ENCODE measurements at places on chromosomes 3 and 15.
A peak's percentile ranks its signal among the peaks of the same experiment; 100 is the strongest.

DNA sequence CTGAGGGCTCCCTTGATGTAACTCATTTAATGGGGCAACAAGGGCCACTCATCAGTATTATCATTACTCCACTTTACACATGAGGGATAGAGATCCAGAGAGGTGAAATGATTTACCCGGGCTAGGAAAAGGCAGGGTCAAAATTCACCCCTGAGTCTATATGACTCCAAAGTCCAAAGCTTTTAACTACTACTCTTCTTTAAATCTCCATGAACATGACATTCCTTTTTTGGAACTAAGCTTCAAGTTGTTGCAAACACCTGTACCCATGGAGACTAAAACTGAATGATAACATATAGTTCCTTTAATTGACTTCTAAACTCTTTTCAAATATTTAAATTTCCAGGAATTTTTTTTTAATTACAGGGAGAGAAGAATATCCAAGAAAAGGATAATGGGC, 292.9 kb upstream of the GADL1 start:
- DNase-seq, result no peak

GRCh38 chr3:113600418-113601182, 68.2 kb downstream of the SIDT1 start:
- no peak for DNase-seq

DNA sequence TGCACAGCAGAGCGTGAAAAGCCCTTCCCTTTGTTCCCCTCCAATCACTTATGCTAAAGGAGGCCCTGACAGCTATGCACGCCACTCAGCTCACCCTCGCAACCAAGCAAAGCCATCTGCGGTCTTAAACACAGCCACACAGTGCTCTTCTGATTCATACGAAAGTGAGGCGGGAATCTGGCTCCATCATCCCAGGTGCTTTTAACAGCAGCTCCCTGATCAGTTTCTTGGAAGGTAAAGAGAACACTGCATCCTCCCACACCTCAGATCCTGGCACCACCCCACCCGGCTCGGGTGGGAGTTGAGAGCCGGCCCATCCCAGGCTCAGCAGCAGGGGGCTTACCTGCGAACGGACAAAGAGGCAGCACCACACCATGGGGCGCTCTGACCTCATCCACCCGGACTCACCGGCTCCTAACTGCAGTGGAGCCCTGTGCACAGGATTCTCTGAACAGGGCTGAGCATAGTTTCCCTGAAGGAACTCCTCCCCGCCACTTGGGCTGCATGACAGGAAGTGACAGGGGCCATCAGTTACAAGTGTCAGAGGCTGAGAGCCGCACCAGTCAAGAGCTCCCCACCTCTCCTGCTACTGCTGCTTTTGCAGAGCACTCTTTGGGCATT, 114.3 kb upstream of the ARHGEF3 start:
- peak; percentile 70 for DNase-seq

DNA sequence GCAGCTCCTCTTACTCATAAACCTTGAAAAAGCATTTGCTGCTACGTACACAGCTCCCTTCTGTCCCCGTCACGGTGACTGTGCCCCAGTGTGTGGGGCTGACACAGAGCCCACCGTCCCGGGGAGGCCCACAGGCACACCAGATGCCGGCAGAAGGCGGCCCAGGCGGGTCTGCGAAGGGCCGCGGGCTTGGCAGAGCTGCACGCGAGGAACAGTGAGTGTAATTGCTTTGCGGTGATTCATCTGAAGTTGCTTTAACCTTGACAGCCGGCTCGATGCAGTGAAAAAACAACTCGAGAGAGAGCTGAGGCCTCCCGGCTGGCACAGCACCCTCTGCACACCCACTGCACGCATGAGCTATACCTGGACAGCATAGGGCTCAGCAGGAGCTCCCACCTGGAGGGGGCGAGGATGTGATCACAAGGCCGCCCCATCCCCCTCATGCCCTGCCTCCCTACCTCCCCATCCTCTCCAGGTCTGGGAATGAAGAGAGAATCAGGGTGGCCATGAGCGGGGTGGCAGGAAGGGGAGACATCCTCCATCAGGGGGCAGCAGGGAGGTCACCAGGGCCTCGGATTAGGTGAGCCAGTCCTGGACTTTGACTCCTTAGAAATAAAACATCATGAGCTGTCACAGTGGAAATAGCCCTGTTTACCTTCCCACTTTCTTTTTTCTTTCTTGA, 172.7 kb downstream of the MEGF11 start:
- no peak for DNase-seq

- DNase-seq, result no peak
Measured at GRCh38 chr3:140273542-140274195, 338.7 kb downstream of the CLSTN2 start.

GRCh38 chr3:187848401-187848800, 103.1 kb upstream of the BCL6 start:
- no peak for DNase-seq

DNA sequence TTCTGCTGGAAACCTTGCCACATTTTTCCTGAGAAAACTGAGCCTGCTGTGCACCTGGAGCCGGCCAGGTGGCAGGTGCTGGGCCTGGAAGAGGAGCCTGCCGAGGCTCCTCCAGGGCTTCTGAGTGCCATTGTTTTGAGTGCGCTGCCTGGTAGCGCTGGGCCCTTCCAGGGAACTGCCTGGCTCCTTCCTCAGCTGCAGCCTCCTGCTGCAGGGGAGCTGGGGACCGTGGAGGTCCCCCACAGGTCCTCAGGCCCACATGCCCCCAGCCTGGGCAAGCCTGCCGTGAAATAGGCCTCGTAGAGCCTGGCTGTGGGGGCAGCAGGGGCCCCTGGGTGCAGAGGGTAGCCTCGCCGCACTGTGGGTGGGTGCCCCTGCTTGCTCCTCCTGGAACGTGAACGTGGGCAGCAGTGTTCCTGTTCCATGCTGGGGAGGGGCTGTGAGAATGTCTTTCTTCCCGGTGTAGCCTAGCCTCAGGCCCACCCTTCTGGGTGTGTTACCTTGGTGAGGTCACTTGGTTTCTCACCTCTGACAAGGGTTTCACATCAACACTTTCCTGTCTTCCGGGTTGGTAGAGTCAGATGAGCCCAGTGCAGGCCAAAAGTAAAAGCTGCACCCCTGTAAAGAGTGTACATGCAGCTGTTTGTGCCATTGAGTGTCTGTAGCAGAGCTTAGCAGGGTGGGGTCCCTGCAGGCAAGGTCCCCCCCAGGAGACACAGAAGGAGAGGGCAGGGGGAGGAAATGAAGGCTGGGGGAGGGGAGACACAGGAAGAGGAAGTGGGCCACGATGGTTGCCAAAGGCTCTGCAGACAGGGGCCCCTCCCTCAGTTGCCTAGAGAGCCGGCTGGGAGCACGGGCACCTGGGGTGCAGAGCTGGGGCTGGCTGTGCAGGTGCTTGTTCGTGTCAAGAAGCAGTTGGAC, 34.5 kb downstream of the KLF13 start:
- DNase-seq, result peak; percentile 96

DNA sequence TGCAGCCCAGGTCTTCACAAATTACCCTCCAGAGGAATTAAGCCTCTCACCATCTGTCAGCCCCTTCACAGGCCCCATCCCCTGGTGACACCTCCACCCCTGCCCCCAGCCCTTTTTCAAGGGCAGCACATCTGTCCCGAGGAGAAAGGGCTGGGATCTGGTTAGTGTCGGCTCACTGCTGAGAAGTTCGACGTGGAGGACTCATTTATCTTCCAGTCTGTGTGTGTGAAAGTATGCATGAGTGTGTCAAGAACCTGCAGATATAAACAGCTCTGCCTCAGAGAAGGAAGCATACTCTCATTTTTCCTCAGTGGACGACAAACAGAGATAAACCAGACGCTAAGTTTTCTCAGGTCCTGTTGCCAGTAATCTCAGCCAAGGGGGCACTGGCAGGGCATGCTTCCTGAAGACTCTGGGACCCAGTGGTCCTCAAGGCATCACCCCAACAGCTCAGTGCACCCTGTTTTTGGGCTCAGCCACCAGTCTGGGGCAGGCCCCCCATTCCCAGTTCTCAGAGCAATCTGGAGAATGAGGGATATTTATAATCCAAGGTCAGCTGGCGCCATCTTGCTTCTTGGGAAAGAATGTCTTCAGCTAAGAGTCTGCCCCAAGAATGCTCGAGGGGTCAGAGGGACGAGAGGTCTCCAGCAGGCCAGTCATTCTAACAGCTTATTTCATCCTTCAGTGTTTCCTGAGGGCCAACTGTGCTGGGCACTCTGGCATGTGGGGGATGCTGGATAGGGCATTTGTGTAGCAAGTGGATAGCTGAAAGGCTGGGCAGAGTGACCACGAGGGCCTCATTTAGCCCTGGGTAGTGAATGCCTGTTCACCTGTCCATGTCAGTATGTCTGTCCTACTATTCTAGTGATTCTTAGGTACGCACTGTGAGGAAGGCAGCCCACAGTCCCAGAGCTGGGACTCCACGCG, 73.6 kb downstream of the ADCY5 start:
- DNase-seq, result no peak

- no peak for DNase-seq
Measured at GRCh38 chr3:23075496-23075895, 127.6 kb upstream of the UBE2E2 start.

DNA sequence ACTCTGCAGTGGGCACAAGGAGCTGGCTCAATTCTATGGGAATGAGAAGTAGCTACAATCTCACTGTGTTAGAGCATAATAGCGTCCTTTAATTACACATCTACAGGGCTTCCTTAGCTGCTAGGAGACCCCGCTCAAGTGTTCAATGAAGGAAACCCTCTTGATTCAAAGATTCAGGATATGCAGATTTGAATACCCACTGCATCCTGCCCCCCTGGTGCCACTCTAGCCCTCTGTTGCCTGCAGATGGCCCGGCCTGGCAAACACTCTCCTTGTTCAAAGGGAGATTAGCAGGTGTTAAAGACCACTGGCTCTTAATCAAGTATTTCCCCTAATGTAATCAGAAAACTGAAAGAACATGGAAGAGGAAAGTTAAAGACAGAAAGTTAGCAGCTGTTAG, 356.6 kb downstream of the VGLL3 start:
- no peak for DNase-seq

DNA sequence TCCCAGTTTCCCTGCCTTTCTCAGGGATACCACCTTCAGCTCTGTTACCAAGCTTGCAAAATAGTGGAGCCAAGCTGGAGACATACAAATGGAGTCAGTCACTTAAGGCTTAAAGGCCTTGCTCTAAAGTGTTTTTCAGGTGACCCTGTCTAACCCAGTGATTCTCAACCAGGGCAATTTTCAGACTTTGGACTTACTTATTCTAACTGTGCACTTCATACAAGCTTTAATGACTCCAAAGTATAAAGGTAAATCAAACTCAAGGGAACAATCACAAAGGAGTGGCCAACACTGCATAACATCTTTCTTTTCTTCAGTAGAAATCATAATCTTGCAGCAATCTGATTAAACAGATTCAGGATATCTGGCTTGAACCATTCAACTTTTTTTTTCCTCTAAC, 9.4 kb downstream of the ANO10 start:
- no peak for DNase-seq

- no peak for DNase-seq
Measured at GRCh38 chr3:8516047-8516661, 14.5 kb downstream of the LMCD1 start.

DNA sequence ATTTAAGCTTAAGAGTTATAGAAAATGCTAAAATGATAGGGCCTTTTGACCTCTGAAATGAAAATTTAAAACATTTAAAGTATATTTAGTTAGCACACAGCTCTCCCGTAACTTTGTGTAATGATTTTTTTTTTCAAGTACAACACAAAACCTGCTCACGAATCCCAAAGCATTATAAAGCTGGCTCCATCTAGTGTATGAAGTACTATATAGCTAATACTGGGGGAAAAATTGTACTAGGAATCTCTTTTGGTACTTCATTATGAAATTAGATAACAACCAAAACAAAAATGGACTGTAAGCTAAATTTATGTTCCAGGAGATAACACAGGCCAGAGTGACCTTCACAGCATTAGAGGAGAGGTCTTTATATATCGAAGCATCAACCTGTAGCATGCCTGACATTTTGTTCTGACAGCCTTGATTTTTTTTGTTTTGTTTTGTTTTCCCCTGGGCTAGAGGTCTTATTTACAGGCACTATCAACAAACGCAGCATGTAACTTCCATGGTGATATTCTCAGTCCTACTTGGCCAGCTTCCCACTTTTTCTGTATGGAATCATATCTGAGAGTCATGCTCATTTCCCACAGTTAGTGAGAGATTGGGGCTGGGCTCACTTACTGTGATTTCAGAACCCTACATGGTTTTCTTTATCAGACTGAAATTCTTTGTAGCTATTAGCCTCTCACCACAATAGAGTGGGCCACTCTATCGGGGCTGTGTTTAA, 116.3 kb downstream of the MITF start:
- no peak for DNase-seq

- DNase-seq, result no peak
Measured at GRCh38 chr15:63880744-63881143, 47.0 kb upstream of the HERC1 start.

DNA sequence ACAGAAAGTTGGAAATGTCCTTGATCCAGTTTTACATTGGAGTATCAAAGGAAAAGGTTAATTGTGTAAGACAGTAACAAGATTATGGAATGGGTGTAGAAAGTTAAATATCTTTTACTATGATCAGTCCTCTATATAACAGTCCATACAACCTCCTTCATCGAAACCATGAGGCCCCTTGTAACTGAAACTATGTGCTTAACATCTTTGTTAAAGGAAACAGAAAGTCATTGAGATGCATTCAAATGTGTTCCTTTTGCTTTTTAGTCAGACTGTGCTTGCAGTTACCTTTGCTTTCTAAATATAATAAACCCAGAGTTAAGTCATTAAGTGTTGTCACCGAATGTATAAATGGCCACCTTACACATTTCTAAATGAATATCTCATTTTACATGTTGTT, 1298.5 kb downstream of the ROBO2 start:
- DNase-seq, result no peak

DNA sequence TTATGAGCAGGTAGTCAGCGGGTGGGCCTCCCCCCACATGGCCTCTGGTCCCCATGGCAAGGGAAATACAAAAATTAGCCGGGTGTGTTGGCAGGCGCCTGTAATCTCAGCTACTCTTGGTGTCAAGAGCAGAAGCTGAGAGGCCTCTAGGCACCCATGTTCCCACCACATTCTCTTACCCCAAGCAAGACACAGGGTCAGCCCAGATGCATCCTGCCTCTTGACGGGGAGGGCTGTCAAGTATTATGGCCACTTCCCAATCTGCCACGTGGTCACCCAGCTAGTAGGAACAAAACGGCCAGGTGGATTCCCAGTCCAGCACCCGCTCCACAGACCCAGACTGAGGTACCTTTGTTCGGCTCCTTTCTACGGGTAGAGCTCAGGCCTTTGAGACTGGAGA, 16.2 kb upstream of the SLC6A6 start:
- no peak for DNase-seq

DNA sequence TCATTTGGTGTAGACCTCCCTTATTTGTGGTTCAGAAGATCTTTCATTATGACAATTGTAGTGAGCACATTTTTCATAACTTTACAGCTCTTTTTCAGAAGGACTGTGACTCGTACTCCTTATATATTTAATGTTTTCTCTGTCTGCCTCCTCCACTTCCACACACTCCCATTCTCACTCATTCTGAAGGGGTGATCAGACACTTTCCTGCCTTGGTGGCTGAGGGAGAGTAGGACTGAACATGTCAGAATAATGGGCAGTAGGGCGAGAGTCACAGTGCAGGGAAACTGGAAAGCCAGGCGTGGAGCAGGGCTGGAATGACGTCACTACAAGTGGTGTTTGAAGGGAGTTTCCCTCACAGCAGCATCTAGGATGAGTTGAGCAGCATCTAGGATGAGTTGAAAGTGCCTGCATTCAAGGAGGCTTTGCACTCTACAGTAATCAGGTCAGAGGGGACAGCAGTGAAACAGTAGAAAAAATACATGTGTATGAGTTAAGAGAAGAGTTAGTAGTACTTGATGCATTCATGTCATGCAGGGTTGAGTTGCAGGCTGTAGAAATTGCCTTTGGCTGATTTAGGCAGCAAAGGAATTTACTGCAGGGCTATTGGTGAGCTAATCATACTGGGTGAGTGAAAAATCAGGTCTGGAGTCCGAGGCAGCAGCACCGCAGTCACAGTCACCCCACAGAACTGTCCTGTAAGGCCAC, 36.3 kb upstream of the FBXL22 start:
- DNase-seq, result no peak

All from B cell (primary cell).